ENCODE measurements at places on chromosomes 5 and 9.

GRCh38 chr5:171050916-171051315 is 189.1 kb downstream of the RANBP17 start:
- no peak for DNase-seq

- no peak for DNase-seq
Observed at GRCh38 chr5:150075233-150075632, 11.1 kb downstream of the CSF1R start.

- DNase-seq = no peak
Observed at GRCh38 chr5:59218424-59219045, 635.7 kb downstream of the RAB3C start.

- no peak for DNase-seq
Observed at GRCh38 chr5:68217528-68217927, 2.0 kb downstream of the PIK3R1 start.

GRCh38 chr5:131854134-131854533 is 57.3 kb upstream of the FNIP1 start:
- DNase-seq = no peak

- no peak for DNase-seq
Observed at GRCh38 chr5:105371169-105371568, 1808.6 kb upstream of the NUDT12 start.

- no peak for DNase-seq
Observed at GRCh38 chr5:19196631-19197030, 791.4 kb downstream of the CDH18 start.

GRCh38 chr5:119315516-119315949 is 40.3 kb upstream of the TNFAIP8 start:
- peak; percentile 35 for DNase-seq

DNA sequence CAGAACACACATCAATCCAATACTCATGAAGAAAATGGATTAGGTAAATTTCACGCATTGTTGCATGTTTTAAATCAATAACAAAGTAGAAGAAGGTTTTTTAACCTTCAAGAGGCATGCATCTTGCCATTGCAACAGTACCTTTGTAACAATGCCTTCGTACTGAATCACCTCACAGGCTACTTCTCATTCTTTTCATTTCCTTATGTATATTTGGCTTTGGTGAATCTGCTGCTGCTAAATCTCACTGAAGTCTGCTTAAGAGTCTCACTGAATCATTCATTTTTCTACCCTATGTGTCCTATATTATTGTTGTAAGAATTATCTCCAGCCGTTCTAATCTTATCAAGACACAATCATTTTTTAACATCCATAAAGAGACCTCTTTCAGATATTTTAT is 152.5 kb downstream of the CDH10 start:
- DNase-seq = no peak

GRCh38 chr5:176436656-176437055 is 11.5 kb upstream of the FAF2 start:
- DNase-seq = no peak

DNA sequence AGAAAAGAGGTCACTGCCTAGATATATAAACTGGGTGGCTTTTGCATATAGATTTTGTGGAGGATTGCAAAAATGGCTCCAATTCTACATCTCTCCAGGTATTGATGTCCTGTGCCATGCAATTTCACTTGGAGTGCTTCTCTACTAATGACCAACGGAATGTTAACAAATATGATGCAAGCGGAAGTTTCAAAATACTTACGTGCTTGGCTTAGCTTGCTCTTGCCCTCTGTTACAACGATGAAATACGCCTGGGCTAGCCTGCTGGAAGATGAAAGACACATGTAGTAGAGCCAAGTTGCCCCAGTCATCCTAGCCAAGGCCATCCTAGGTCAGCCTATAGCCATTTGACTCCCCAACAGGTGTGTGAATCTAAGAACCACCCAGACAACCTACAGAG is 3.6 kb upstream of the POC5 start:
- no peak for DNase-seq

DNA sequence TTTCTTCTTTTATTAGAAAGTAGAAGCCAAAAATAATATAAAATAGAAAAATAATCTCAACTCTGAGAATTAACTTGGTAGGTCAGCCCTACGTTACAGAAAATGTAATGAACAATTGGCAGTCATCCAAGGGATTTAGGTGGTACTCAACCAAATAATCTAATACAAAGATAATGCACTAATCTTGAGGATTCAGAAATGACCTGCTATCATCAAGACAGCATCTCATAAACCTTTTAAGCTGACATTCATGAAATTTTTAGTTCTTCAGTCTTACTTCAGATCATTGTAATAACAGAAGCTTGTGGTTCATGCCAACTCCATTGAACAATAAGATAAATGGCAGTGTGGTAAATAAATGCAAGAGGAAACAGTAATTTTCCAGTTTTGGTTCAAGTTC is 1058.0 kb downstream of the MAT2B start:
- no peak for DNase-seq

DNA sequence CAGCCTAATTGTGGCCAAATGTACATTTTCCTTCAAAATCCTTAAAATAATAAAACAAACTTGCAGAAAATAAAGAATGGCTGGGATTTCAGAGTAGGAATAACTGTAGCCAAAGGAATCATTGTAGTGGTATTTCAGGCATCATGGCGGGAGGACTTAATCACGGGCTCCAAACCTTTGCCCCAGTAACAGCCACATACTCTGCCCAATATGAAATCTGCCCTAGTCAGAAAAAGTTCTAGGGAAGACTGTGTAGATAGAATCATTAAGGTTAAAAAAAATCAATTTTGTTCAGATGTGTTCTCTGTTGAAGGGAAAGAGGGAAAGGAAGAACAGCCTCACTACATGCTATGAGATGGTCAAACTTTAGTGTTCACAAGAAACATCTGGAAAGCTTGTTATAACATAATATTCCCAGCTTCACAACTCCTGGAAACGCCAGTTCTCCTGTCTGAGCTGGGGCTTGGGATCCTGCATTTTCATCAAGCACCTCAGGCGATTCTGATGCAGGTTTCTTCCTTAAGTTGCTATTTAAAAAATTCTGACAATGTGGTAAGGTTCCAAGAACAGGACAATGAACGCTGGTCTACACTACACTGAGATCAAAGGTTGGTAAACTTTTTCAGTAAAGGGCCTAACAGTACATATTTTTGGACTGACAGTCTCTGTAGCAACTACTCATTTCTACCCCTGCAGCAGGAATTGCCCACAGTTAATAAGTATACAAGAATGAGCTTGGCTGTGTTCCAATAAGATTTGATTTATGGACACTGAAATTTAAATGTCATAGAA is 87.9 kb downstream of the CEMIP2 start:
- DNase-seq = no peak

DNA sequence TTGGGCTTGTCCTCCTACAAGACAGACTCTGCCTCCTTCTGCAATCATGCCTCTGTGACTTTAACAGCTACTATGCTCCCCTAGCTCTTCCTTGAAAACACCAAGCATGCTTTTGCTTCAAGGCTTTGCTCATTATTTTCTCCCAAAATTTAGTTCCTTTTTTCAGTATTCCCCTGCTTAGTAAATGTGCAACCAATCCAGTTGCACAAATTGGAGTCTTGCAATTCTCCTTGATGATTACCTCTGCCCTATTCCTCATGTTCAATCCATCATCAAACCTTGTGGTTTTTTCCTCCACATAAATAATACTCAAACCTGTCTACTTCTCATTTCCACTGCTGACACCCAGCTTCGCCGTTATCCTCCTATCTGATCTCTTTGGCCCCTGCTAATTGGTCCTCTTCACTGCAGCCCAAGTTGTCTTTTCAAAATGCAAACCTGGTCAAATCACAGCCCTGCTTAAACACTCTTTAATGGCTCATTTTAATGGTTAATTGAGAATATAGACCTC is 296.3 kb downstream of the CWC27 start:
- no peak for DNase-seq

DNA sequence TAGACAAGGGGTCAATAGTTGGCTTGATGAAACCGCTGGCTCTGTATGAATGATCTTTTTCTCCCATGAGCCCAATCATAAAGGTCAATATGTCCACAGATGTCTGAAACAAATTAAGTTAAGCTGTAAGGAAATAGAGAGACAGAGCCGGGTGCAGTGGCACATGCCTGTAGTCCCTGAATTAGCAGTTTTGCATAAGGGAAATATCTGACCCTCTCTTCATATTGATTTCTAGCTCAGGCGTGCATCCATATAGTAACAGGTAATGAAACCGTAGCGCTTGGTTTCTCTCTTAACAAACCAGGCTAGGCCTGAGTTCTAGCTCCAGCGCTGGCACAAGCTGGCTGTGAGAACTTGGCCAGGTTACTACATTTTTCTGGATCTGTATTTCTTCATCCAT is 118.1 kb upstream of the ERCC6L2 start:
- no peak for DNase-seq

GRCh38 chr5:174093123-174093522 is 47.6 kb downstream of the NSG2 start:
- no peak for DNase-seq

GRCh38 chr5:172837640-172838039 is 3.6 kb downstream of the ERGIC1 start:
- peak; percentile 73 for DNase-seq

GRCh38 chr5:73274121-73274520 is 101.1 kb downstream of the TMEM174 start:
- no peak for DNase-seq

- DNase-seq = peak; percentile 16
Observed at GRCh38 chr9:118170032-118170955, 466.1 kb downstream of the TLR4 start.

DNA sequence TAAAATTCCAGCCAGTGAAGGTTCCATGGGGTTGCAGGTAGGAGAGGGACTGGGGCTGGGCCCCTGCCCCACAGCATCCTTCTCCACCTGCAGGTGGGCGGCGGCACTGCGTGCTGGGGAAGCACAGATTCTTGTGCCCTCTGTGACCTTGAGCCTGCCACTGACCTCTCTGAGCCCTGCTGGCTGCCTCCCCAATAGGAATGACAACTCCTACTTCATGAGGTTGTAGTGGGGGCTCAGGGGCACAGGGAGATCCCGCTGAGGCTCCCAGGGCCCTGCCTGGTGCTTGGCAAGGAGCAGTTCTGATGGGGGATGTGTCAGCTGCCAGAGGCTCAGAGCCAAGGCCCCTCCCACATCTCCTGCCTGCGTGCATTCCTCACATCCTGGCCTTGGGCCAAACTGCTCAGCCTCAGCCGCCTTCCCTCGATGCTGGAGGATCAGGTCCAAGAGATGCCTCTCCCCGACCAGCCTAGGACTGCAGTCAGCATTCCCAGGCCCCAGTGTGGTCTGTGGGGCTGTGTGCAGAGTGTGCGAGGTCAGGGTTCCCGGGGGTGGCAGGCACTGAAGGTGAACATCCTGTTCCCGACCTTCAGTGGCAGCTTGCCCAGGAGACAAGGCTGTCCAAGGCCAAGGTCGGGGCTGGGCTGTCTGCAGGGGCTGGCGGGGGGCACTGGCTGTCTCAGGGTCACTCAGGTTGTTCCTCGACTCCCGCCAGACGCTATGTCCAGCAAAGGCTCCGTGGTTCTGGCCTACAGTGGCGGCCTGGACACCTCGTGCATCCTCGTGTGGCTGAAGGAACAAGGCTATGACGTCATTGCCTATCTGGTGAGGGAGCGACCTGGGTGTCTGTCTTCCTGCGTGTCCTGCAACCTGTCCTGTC is 7.0 kb downstream of the ASS1 start:
- peak; percentile 89 for DNase-seq

DNA sequence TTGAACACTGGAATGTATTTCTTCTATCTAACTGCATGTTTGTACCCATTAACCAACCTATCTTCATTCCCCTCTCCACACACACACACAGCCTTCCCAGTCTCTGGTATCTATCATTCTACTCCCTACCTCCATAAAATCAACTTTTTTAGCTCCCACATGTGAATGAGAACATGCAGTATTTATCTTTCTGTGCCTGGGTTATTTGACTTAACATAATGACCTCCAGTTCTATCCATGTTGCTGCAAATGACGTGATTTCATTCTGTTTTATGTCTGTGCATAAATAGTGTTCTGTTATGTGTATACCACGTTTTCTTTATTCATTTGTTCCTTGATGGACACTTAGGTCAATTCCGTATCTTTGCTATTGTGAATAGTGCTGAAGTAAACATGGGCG is 38.7 kb upstream of the CTSL start:
- DNase-seq = no peak

Data from Calu3 (cell line).